Osteocyte (in vitro differentiated cells): ENCODE measurements at places on chromosomes 3 and 15. TPM values are rescaled to one million over a fixed set of nuclear protein-coding genes. Genes with fewer than 3 reads are reported as not detected.

The RTP4 gene
- total RNA-seq = 0.21 TPM in 1 of 2 replicates, not detected in the other

- DNase-seq = no peak
These were observed 50.4 kb upstream of the MED12L start for GRCh38 chr3:151035072-151035471.

The CCDC39 gene
- not detected in 2 replicates for total RNA-seq

DNA sequence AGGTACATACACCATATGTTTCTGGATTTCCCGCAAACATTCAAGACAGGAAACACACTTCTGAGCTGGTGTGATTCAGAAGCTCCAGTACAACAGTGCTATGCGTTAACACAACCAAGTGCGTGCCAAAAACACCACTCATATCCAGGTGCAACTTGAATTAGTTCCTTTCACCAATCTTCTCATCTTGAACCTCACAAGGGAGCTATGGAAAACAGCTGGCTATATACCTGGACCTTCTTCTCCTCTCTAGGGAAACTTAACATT lies 31.3 kb downstream of the SUSD5 start:
- no peak for DNase-seq

The UQCRC1 gene
- 201 and 202 TPM in 2 replicates for total RNA-seq

- DNase-seq = no peak
These were observed 32.2 kb downstream of the MCTP2 start for GRCh38 chr15:94263341-94264273.

DNA sequence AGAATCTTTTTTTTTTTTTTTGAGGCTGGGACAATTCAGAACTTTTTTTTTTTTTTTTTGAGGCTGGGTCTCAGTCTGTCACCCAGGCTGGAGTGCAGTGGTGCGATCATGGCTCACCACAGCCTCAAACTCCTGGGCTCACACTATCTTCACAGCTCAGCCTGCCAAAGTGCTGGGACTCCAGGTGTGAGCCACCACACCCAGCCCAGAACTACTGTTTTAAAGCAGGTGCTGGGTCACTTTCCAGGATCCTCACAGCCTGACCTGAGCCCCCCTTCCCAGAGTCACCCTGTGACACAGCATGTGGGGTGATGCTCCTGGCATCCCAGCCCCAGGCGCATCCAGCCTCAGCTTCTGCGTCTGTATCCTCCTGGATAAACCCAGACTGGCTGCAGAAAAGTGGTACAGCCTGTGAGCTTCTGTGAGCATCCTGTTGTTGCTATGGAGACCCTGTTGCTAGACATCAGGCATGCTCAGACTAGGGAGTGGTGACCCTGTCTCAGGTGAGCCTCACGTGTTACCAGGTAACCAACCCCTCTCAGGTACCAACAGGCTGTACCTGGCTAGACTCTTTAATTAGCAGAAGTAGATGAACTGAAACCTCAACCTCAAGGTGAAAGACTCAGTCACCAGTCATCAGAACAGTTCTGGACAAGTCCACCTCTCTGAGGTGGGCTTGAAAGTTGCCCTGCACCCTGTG lies 15.0 kb downstream of the KLF13 start:
- DNase-seq = no peak

DNA sequence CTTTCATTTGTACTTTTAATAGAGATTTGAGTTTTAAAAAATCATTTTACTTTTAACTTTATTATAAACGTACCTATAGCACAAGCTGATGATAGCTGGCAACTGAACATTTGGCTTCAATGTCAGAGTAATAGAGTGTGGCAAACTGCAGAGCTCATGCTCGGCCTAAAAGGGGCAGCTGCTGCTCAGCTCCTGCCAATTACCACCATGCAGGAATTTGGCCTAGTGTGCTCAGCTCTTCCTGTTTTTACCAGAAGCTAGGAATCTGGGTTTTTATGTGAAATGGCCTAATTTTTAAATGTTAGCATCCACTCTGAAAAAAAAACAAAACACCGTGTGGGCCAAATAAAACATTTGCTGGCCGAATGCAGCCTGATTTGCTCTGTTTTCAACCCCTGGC lies 1.8 kb downstream of the IFT122 start:
- DNase-seq = no peak

DNA sequence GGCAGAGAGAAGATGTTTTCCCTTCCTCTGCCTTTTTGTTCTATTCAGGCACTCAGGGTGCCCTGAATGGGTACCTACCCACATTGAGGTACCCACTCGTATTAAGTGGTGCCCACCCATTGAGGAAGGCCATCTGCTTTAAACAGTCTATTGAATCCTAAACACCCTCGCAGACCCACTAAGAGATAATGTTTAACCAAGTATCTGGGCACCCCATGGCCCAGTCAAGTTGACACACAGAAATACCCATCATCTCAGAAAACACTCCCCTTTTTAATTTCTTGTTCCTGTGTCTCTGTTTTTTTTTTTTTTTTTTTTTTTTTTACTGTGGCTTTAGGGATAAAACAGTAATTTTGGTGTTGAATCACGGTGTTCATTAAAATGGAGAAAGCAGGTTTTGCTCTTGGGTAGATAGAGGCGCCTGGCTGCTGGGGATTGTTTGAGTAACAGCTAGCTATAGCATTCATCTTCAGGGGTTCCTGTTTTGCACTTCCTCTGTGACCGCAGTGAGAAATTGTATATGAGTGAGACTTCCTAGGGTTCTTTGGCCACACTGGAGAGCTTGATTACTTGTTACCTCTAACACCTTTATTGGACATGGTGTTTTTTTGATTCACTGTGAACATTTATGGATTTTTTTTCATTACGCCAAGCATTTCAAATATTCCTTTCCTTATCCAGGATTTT lies 259.1 kb downstream of the PTPRG start:
- DNase-seq = no peak

The CCDC13 gene
- total RNA-seq = 0.30 TPM in 1 of 2 replicates, not detected in the other

DNA sequence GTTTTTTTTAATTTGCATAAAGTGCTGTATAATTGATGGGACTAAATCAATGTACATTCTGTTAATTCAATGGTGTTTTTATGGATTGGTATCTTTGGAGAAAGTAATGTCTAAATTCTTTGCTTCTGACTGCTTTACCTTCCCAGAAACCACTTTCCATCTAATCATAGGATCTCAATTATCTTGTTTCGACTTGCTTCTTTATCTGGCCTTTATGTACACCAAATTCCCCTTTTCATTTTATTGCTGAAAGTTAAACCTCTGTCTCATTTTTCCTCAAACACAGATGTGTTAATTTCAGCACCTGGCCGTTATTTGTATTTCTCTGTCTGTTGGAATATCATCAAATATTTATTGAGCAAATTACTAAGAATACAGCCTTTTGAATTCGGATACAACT lies 287.3 kb upstream of the GBE1 start:
- DNase-seq = no peak

DNA sequence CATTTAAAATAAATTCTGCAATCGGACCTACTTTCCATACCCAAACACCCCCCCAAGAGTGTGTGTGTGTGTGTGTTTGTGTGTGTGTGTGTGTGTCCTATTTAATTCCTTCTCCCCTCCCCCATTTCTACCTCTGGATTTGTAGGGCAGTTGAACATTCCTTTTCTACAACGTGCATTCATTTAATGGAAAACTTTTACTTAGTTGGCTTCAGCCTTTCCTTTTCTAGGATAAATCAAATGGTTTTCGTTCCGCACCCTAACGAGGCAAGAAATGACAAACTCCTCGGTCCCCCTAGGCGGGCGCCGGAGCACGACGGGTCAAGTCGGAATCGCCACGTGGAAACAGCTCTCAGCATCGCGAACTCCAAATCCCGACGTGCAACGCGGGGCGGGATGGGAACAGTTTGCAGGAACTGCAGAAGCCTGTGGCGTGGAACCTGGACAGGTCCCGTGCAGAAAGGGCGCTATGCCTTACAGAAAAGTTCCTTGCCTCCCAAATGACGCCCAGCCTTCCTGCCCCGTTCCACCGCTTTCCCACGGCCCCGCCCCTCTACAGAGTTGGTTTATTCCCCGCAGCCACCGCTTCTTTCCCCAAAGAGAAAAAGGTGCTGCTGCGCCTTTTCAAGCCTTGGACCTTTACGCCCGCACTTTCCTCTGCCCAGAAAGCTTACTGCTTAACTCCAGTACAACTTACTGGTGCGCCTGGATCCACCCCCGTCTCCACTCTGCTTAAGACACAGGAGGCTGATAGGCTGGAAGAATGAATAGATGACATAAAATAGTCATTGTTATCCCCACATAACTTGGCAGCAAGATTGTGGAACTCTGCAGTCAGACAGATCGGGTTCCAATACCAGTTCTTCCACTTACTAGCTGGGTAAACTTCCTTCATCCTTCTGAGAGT lies 1.1 kb upstream of the EIF2B5 start:
- peak; percentile 87 for DNase-seq

The SAMMSON gene
- not detected in 2 replicates for total RNA-seq

DNA sequence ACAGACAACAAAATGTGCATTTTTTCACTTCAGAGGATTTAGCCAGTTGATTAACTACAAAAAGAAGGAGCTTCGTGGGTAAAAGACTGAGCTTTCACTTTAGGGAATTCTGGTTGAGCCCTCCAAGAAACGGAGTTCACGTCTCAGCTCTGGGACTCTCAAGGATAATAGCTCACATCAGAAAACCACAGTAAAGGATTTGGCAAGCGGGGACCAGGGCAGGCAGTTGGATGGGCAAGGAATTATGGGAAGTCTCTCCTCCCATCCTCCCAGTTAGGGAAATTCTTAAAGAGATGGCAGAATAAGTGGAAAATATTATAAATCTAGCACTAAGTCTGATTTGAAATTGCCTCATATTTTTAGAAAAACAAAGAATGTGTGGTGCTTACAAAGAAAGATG lies 188.3 kb upstream of the EOMES start:
- no peak for DNase-seq

The TPRG1 gene
- total RNA-seq = 0.46 and 1.6 TPM in 2 replicates

The IL17RB gene
- total RNA-seq = 0.24 and 0.54 TPM in 2 replicates

DNA sequence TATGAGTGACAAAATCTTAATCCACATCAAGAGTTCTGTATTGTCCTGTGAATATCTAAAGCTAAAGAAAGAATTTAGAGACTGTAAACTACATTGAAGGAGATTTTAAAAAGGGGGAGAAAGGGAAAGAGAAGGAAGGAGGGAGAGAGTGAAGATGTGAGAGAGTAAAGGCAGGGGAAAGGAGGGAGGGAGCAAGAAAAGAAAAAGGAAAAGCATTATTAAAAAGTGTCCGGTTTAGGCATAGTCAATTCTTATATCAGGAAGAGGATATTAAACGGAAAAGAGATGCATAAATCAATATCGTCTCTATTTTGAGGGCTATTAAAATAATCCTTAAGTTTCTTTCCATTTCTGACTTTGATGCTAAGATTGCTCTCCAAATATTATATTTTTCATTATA lies 332.1 kb downstream of the ROBO2 start:
- DNase-seq = no peak

- DNase-seq = no peak
These were observed 38.2 kb downstream of the SNX4 start for GRCh38 chr3:125481786-125482185.

GRCh38 chr3:139225548-139225947 lies 118.3 kb upstream of the MRPS22 start:
- DNase-seq = no peak

DNA sequence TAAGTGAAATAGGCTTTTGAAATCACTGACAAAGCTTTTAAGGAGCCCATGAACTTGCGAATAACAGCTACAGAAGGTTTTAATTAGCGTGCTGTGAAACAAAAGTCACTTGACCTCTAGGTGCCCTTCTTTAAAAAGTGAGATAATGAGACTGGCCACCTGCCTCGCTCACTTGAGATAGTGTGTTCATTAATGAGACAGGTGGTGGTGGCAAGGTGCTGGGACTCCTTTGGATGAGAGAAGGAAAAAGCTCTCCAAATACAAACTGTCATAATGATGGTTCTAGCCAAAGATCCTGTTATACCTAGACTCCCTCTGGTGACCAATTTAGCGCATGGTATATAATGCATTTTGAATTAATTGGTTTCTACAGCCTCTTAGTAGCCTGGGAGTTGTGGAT lies 22.7 kb upstream of the IREB2 start:
- no peak for DNase-seq

The ITIH1 gene
- not detected in 2 replicates for total RNA-seq

The RAB5A gene
- total RNA-seq = 83.0 and 84.8 TPM in 2 replicates

DNA sequence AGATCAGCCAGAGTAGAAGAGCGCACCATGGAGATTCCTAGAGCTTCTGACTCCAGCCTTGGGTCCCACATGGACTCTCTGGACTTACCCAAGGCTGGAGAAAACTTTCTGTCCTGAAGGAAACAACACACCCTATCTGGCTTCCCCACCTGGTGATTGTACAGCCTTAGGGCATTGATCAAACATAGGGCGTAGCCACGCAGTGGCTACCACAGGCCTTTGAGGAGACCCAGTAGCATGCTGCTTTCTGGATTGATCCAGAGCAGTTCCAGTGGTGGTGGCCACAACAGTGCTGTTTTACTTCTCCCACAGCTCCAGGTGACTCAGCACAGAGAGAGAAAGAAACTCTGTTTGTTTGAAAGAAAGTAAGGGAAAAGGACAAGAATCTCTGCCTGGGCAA lies 23.5 kb downstream of the PYDC2 start:
- no peak for DNase-seq

The LOXL1 gene
- 398 and 417 TPM in 2 replicates for total RNA-seq

GRCh38 chr3:26280517-26280916 lies 342.1 kb upstream of the LRRC3B start:
- DNase-seq = no peak

DNA sequence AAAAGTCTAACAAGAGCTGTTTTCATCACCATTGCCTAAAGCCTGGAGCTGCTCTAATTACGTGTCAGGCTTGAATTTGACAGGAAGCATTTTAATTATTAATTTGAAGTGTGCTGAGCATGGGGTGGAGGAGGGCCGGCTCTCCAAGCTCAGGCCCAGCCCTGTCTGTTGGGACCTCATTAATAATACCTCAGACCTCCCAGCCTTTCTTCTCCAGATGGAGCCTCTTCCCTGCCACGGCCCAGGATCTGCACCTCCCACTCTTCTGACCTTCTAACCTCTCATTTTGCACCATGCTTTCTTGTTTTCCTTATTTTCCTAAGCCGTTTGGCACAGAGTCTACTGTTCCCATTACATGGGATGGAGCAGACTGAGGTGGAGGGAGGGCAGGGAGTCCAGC lies 30.0 kb downstream of the INSYN1 start:
- DNase-seq = no peak

- DNase-seq = peak; percentile 38
These were observed 22.1 kb upstream of the MGLL start for GRCh38 chr3:127844326-127844942.

DNA sequence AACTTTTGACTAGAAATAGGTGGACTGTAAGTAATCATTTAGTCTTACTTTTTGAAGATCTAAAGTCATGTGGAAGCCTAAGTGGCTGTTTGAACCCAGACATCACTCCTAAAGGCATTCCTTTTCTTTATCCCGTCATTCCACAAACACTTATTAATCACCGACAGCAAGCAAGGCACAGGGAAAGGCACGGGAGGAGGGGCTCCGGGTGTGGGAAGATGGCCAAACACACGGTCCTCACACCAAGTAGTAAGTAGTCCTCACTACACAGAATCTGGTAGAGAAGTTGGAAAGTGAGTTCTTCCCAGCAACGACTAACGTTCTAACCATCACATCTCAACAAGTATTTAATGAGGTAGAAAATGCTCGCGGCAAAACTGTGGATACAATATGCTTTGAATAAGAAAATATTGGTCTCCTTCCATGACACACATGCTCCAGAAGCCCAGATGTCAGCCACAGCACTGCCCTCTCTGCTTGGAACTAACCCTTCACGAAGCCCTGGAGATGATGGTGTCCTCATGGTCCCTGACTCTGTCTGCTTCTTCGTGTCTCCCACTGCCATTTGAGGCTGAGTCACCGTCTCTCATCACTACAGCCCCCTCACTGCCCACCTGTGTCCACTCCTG lies 202.2 kb downstream of the OPA1 start:
- DNase-seq = no peak

GRCh38 chr3:30426293-30426993 lies 180.0 kb upstream of the TGFBR2 start:
- DNase-seq = no peak

- DNase-seq = no peak
These were observed 84.6 kb downstream of the CD47 start for GRCh38 chr3:108006077-108006771.

The C3orf49 gene
- not detected in 2 replicates for total RNA-seq
